ENCODE measurements at places on chromosomes 7 and 10.

DNA sequence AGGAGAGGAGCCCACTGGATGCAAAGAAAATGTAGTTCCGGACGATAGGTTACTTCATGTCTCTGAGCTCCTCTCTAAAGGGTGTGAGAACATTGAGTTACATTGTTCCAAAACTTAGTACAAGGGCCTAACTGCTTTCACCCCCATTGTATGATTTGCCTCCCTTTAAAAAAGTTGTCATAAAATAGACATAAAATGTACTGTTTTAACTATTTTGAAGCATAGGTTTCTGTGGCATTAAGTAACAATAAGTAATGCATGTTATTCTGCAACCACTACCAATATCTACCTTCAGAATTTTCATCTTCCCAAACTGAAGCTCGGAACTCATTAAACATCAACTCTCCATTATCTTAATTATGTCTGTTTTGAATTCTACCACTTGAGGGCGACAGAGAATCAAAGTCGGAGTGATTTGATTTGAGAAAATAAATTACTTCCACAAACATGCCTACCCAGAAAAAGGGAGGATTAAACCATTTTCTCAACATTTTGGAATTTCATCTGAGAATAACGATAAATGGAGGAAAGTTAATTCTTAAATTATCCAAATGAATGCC lies 2.7 kb downstream of the IGFBP1 start:
- no peak for DNase-seq

GRCh38 chr7:33762151-33762910 lies 143.0 kb upstream of the BMPER start:
- DNase-seq, result no peak

- peak; percentile 57 for DNase-seq
These were observed 19.5 kb downstream of the GHRHR start for GRCh38 chr7:30983042-30983913.

GRCh38 chr7:75776295-75776971 lies 4.4 kb upstream of the CCL26 start:
- DNase-seq, result peak; percentile 40

DNA sequence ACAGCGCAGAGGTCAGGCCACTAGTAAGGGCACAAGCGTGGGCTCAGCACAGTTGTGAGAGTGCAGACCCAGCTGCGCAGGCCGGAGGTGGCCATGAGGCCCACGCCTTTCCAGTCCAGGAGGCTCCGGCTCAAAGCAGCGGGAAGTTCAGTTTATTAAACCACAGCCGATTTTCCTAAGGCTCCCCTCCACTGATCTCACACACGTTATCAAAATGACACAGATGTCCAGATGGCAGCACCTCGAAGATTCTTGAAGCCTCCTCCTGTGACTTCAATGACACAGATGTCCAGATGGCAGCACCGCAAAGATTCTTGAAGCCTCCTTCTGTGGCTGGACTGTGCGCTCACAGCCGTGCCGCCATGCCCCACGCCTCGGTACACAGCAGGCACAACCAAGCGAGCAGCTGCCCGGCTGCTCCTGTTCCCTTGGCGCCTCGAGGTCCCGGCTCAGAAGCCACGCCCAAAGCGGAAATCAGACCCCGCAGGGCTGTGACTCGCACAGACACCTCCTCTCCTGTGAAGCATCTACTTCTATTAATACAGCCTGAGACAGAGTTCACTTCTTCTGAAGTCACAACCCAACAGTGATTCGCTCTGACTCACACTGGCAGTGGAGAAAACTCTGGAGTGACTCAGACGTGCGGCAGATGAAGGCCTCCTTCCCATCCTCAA lies 122.7 kb downstream of the MAD1L1 start:
- DNase-seq, result peak; percentile 76

DNA sequence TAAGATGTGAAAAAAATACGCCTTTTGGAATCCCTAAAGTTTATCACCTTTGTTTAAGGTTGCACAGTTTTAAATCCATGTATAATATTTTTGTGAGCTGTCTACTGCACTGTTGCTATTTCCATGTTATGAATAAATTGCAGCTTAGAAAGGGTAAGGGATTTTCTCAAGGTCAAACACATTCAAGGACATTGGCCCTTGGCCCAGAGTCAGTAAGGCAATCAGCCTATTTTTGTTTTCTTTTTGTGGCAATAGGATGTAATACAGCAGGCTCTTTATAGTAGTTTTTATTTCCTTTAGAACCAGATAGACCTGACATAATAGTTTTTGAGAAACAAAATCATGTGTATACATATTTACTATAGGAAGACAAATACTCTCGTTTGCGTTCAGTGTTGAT lies 219.8 kb downstream of the ACTR3B start:
- DNase-seq, result no peak

- DNase-seq, result peak; percentile 19
These were observed 99.4 kb upstream of the TMEM106B start for GRCh38 chr7:12111422-12112405.

GRCh38 chr10:70759781-70760180 lies 25.4 kb downstream of the TBATA start:
- DNase-seq, result no peak

DNA sequence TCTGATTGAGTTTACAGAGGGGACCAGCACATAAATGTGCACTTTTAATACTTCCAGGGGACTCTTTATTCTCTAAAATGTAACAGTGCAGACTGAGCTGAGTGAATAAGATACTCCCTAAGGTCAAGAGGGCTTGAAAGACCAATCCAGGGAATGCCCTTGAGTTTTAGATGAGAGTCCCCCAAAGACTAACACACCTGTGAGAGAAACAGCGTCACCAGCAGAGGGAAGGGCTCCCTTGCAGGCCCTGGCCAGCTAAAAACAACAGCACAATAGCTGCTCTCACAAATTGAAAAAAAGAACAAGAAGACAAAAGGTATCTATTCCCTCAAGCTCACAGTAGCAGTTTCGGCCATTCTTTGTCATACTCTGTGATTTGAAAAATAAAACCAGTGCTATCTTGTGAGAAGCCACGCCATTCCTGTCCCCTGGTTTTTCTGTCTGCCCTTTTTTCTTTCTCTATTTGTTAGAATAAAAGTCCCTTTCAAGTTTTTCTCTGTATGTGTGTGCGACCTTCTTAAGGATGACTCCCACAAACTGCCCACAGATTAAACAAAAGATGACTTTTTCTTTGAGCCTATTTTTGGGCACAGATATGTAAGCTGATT lies 230.4 kb upstream of the BMPER start:
- no peak for DNase-seq

Measured in stimulated activated CD4-positive, alpha-beta T cell treated with anti-CD3 and anti-CD28 coated beads, TNF-alpha, amount 100 ng/mL, for 24 hours (primary cell).